ENCODE measurements at places on chromosomes 7 and 10.
A peak's percentile ranks its signal among the peaks of the same experiment; 100 is the strongest.

DNA sequence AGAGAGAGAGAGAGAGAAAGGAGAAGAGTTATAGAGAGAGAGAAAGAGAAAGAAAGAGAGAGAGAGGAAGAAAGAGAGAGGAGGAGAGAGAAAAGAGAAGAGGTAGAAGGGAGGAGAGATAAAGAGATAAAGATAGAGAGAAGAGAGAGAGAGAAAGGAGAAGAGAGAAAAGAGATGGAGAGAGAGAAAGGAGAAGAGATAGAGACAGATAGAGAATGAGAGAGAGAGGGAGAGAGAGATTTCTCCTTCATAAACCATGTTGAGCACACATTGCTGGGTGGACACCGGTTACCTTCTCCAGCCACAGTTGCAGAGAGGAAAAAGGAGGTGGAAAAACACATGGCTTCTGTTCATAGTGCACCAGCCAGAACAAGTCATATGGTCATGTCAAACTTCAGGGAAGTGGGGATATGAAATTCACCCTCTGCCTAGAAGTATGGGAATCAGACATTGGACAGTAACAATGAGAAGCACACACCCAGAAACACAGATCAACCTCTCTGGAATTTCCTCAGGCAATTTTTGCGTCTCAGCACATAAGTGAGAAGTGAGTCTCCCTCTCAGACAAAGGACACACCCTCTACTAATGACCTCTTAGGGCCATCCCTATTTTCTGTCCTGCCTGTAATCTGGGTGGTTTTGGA, 172.5 kb upstream of the SVIL start:
- H3K4me3 ChIP-seq, result no peak overlapping the region
- peaks cover 38% of the 10 kb centered on the region for H3K27me3 ChIP-seq
- no peak overlapping the region for H3K27ac ChIP-seq

DNA sequence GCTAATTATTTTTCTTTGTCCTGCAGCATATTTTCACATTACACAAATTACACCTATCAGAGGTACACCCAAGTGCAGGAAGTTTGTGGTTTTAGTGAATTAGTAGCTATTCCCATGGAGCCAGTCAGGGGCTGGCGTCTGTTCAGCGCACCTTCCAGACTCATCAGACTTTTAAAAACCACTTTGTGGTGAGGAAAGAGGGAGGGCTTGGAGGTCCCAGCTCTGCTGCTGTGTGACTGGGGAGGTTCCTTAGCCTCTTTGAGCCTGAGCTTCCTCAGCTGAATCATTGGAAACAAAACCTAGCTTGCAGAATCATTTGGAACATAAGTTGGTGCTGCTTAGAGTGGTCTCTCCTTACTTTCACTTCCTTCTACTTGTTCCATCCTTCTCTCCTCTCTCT, 175.4 kb downstream of the SORCS3 start:
- H3K27me3 ChIP-seq, result no peaks in the 10 kb centered on the region
- H3K36me3 ChIP-seq, result no peaks in the 10 kb centered on the region
- H3K27ac ChIP-seq, result no peak overlapping the region
- no peak overlapping the region for H3K4me3 ChIP-seq
- H3K4me1 ChIP-seq, result no peaks in the 10 kb centered on the region

DNA sequence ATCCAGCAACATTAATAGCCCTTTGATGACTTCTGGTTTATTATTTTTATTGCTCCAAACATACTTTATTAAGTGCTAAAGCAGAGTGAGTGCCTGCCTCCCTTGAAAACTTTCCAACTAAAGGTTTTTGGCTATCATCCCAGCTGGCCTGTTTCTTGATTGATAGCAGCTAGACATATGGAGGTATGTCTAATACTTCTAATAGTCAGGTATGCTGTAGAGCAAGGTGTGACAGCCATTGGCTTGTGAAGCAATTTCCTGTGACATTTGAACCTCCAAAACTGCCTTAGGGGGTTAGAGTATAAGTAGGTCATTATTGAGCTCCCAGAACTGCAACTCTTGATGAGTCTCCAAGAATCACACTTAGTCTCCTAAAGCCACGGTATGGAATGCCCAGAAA, 55.8 kb downstream of the LOXL4 start:
- H3K27ac ChIP-seq, result no peak overlapping the region
- H3K4me1 ChIP-seq, result peaks cover 1% of the 10 kb centered on the region
- no peaks in the 10 kb centered on the region for H3K27me3 ChIP-seq
- DNase-seq, result no peak

- H3K36me3 ChIP-seq, result peaks cover 42% of the 10 kb centered on the region
- H3K4me1 ChIP-seq, result peaks cover 18% of the 10 kb centered on the region
- H3K27ac ChIP-seq, result no peak overlapping the region
- H3K4me3 ChIP-seq, result no peak overlapping the region
Observed at GRCh38 chr10:74500816-74501215, 325.6 kb upstream of the KAT6B start.

- H3K27ac ChIP-seq, result no peak overlapping the region
- peaks cover 12% of the 10 kb centered on the region for H3K4me1 ChIP-seq
- H3K36me3 ChIP-seq, result peaks cover 10% of the 10 kb centered on the region
- no peaks in the 10 kb centered on the region for H3K27me3 ChIP-seq
- DNase-seq, result no peak
Observed at GRCh38 chr10:93701866-93702209, 554 bp downstream of the FRA10AC1 start.

DNA sequence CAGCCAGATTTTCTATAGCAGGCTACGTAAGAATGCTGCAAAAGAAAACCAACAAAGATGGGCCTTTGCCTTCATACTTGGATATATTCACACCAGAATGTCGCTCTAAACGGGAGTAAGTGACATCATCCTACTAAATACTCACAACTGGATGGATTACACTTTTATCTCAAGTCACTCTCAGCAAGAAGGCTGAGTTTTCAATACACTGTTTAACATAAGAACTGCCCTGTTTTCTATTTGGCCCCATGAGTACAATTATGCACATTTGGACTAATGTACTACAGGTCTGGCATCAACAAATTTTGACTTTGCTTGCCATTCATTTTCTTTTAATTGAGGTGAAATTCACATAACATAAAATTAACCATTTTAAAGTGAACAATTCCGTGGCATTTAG, 8.2 kb downstream of the SLC35B4 start:
- no peaks in the 10 kb centered on the region for H3K27me3 ChIP-seq
- DNase-seq, result no peak
- H3K4me1 ChIP-seq, result peaks cover 9% of the 10 kb centered on the region
- no peak overlapping the region for H3K4me3 ChIP-seq
- peaks cover 17% of the 10 kb centered on the region for H3K36me3 ChIP-seq

GRCh38 chr10:68684413-68684812, 36.6 kb upstream of the CCAR1 start:
- peak overlapping the region; percentile 75 for H3K4me3 ChIP-seq
- H3K4me1 ChIP-seq, result peaks cover 11% of the 10 kb centered on the region
- peaks cover 29% of the 10 kb centered on the region for H3K36me3 ChIP-seq
- H3K27me3 ChIP-seq, result no peaks in the 10 kb centered on the region
- DNase-seq, result peak; percentile 69

- DNase-seq, result no peak
- H3K4me3 ChIP-seq, result no peak overlapping the region
- no peak overlapping the region for H3K27ac ChIP-seq
- peaks cover 12% of the 10 kb centered on the region for H3K4me1 ChIP-seq
- no peaks in the 10 kb centered on the region for H3K27me3 ChIP-seq
- peaks cover 23% of the 10 kb centered on the region for H3K36me3 ChIP-seq
Observed at GRCh38 chr10:1036341-1036791, 10.7 kb upstream of the IDI2 start.

GRCh38 chr7:72437061-72437585, 25.0 kb upstream of the CALN1 start:
- no peaks in the 10 kb centered on the region for H3K4me1 ChIP-seq
- no peaks in the 10 kb centered on the region for H3K36me3 ChIP-seq
- H3K27me3 ChIP-seq, result no peaks in the 10 kb centered on the region
- H3K4me3 ChIP-seq, result no peak overlapping the region
- H3K27ac ChIP-seq, result no peak overlapping the region

DNA sequence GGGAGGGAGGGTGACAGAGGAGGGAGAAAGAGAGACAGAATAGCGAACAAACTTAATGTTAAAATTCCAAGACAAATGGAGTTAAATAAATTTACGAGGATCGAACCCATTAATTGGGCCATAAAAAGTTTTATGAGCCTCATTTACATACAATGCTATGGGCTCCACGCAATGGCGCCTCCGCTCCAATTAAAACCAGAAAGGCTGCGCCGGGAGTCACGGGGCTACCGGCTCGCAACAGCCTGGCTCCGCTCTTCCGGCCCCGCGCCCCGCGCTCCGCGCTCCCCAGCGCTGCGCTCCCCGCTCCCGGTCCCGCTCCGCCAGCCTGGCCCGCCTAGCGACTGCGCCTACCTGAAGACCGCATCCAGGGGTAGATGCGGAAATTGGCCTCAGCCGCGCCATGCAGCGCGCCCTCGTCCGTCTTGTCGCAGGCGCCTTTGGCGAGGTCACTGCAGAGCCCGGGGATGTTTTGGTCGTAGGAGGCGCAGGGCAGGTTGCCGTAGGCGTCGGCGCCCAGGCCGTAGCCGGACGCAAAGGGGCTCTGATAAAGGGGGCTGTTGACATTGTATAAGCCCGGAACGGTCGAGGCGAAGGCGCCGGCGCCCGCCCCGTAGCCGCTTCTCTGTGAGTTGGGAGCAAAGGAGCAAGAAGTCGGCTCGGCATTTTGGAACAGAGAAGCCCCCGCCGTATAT, 513 bp downstream of the HOXA7 start:
- no peak for DNase-seq
- H3K4me3 ChIP-seq, result peak overlapping the region; percentile 36
- peak overlapping the region; percentile 64 for H3K27ac ChIP-seq

DNA sequence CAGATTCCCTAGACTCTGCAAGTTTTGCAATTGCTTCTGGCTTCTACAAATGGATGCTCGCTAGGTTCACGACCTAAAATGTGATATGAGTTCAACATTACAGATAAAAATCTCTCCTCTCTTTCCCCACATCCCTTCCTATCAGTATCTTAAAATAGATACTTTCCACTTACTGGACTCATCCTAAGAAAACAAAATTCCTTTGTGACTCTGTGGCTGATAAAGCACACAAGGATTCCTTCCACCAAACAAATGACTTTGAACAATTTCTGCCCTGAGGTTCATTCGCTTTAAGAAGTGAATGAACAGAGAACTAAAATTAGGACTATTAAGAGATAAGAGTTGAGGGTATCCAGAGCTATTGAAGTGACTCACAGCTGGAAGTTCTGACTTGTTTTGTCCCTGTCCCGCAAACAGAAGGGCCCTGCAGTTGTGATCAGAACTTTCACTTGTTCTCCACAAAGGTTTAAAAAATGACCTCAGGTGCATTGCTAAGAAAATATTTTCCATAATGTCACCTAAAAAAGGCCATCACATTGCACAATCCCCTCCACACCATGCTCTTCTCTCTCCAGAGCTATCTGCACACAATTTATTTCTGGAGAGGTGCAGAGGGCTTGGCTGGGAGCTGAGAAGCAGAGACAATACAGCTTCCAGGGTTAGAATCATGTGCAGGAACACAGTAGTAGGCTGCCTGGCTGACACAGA, 96.1 kb downstream of the PIP4K2A start:
- peaks cover 91% of the 10 kb centered on the region for H3K4me1 ChIP-seq
- DNase-seq, result no peak

DNA sequence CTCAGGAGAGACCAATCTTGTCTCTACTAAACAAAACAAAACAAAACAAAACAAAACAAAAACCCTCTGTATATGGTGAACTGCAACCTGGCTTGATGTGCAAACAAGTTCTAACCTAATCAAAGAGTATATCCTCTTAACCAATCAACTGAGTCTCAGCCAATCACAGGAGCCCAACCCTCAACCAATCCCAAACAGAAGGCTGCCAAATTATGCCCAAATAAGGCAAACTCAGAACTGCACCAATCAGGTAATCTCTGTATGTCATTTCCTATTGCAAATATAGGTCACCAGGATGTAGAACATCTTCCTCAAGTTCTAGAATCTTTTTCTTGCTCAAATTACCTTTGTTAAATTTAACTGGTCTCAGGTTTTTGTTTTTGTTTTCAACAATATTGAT, 5.2 kb downstream of the FAM133B start:
- H3K4me3 ChIP-seq, result no peak overlapping the region
- peak overlapping the region; percentile 85 for H3K27ac ChIP-seq
- peaks cover 56% of the 10 kb centered on the region for H3K4me1 ChIP-seq
- H3K36me3 ChIP-seq, result peaks cover 50% of the 10 kb centered on the region

- H3K27ac ChIP-seq, result no peak overlapping the region
- H3K4me1 ChIP-seq, result peaks cover 28% of the 10 kb centered on the region
- H3K27me3 ChIP-seq, result no peaks in the 10 kb centered on the region
Observed at GRCh38 chr7:157150882-157151281, 12.2 kb downstream of the UBE3C start.

DNA sequence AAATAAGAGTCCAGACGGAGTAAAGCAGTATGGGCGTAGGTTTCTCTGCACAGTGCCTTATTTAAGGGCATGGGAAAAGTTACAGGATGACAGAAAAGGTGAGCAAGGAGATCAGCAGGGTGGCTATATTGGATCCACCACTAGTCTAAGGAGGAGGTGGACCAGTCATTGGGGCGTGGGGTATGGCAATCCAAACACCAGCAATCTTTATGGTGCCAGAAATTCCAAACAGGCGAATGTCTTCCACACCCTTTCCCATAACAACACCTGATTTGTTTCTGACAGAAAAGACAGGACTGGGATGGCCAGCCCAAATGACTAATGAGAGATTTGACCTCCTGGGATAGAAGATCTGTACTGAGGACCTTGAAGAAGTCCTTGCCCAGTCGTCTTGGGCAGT, 181.8 kb upstream of the MBL2 start:
- no peaks in the 10 kb centered on the region for H3K4me1 ChIP-seq
- no peak for DNase-seq
- no peaks in the 10 kb centered on the region for H3K36me3 ChIP-seq
- no peaks in the 10 kb centered on the region for H3K27me3 ChIP-seq
- no peak overlapping the region for H3K27ac ChIP-seq
- no peak overlapping the region for H3K4me3 ChIP-seq

DNA sequence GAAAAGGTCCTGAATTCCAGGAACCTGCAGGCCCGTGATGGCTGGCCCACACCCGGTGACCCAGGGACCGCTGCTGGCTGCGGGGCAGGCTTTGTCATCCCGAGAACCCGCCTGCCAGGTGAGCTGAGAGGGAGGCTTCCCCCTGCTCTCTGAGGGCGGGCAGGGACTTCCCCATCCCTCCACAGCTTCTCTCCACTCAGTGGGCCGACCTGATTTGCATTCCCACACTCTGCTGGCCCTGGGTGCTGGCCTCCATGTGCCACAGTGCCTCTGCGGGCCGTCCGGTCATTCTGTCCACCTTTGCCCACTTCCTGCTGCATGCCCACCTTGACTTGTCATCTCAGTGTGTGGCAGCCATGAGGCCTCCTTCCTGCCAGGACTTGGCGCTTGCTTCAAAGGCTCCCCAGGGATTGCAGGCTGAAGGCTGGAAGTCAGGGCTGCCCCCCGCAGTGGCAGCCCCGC, 35.3 kb downstream of the PALD1 start:
- no peak overlapping the region for H3K4me3 ChIP-seq
- H3K27me3 ChIP-seq, result peaks cover 56% of the 10 kb centered on the region
- H3K27ac ChIP-seq, result no peak overlapping the region
- no peaks in the 10 kb centered on the region for H3K36me3 ChIP-seq
- H3K4me1 ChIP-seq, result peaks cover 5% of the 10 kb centered on the region
- peak; percentile 53 for DNase-seq

GRCh38 chr7:149154056-149154455, 6.8 kb downstream of the ZNF398 start:
- H3K27ac ChIP-seq, result no peak overlapping the region
- no peaks in the 10 kb centered on the region for H3K27me3 ChIP-seq
- H3K4me3 ChIP-seq, result no peak overlapping the region

GRCh38 chr10:29067161-29067560, 221.7 kb upstream of the LYZL1 start:
- no peaks in the 10 kb centered on the region for H3K4me1 ChIP-seq
- no peak for DNase-seq
- H3K4me3 ChIP-seq, result no peak overlapping the region
- H3K27me3 ChIP-seq, result no peaks in the 10 kb centered on the region
- no peak overlapping the region for H3K27ac ChIP-seq
